ENCODE measurements at places on chromosomes 7 and 10.

GRCh38 chr10:132109341-132110110 is 43.8 kb downstream of the JAKMIP3 start:
- no peak for DNase-seq

DNA sequence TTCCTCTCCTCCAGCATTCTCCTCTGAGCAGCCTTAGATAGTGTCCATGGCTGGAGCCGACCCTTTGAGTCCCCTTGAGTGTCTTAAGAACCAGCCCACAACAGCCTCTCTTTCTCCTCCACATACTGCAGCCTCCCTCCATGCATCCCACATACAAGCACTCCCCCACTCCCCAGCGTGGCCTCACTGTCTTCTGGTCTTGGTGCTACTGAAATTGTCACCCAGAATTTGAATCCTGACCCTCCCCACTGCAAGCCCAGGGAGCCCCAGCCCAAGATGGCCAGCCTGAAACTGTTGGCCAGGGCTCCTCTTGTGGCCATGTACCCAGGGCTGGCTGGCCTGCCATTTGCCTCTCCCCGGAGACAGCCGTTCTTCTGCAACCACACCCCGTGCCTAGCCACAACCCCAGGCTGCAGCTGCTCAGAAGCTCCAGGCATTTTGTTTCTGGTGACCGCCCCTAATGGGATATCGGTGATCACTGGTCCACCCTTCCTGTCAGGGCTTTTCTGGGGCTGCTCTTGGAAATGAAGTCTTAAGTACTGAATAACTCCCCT is 18.8 kb upstream of the SH2D4B start:
- no peak for DNase-seq

GRCh38 chr10:132373241-132373955 is 23.6 kb upstream of the PWWP2B start:
- DNase-seq, result no peak

DNA sequence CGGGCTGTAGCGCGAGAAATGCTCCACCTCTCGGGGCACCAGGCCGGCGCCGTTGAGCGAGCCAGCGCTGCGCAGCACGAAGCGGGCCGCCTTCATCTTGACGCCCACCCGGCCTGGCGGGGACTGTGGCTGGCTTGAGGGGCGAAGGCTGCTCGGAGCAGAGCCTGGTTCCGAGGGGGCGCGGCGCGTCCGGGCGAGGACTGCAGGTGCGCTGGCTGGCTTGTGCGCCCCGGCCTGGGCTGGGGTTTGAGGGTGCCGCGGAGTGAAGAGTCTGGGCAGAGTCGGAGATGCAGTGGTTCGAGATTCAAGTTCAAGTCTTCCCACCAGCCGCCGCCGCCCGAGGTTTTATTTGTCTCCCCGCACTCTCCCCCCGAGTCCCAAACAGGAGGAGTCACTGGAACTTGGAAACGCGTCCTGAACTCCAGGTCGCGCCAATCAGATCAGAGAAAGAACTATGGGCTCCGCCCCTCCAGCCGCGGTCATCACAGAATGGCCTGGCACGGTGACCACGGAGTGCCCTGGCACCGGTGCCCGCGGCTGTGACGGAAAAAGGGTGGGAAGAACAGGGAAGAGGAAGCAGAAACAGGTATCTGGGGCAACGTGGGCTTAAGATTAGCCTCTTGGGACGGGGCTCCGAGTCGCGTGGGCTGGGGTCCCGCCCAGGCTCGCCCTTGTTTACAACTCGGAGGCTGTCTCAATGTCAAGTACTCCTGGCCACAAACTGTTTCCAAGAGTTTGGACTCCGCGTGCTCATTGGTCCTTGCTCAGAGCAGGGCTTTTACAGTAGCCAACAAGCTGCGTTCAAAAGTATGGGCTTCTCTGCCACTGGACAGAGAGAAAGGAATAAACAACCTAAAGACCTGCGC is at the start of gene PDK4:
TSS of gene PDK4 (minus strand) at position 319 of the 866 bp plus-strand sequence. CDS start at position 96, 223 bp downstream.
- peak; percentile 86 for DNase-seq

GRCh38 chr10:84176351-84176750 is 2.8 kb downstream of the GPR15LG start:
- no peak for DNase-seq

DNA sequence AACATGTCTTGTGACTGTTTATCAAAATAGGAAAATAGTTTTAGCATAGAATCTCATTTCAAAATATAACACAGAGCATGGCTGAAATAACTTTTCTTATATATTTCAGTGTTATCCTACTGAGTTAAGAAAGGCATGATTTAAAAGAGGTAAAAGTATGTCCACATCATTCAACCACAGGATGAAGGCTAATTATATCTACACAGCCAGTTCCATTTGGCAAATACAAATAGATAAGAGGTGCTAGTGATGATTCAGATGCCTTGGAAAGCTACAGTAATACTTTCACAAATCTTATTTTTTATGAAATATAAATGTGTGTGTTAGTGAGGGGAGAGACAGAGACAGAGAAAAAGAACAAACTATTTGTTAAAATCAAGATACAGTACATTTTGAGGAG is 42.9 kb upstream of the PCDH15 start:
- DNase-seq, result no peak

GRCh38 chr7:50591098-50591479 is 25.9 kb upstream of the DDC start:
- no peak for DNase-seq

DNA sequence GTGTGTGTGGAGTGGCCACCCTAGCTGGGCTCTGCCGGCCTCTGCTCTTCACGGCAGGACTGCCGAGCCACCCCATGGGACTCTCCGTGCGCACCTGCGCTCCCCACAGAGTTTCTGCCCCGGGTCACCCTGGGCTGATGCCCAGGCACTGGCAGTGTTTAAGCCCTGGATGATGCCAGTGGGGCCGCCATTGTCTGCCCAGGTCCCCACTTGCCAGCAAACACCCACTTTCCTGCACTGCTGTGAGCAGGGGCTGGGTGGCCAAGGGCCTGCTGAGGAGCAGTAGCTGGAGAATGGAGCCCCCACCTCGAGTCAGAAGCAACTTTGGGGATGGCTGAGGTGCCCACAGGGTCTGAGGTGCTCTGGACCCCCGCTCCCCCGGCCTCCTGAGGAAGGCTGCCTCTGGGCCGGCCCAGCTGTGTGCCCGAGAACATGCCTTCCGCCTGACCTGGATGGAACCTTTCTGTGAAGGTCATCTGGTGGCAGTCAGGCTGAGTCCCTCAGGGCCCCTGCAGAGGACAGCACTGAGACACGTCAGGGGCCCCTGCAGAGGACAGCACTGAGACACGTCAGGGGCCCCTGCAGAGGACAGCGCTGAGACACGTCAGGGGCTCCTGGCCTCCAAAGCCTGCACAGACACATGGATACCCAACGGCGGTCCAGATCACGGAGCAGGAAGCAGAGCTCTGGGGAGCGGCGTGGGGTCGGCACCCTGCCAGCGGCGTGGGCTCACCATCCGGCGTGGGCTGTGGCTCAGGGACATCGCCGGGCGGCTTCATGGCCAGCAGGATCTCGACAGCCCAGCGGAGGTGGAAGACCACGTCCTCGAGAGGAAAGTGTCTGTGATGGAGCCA is 62.0 kb downstream of the CFAP46 start:
- DNase-seq, result no peak

DNA sequence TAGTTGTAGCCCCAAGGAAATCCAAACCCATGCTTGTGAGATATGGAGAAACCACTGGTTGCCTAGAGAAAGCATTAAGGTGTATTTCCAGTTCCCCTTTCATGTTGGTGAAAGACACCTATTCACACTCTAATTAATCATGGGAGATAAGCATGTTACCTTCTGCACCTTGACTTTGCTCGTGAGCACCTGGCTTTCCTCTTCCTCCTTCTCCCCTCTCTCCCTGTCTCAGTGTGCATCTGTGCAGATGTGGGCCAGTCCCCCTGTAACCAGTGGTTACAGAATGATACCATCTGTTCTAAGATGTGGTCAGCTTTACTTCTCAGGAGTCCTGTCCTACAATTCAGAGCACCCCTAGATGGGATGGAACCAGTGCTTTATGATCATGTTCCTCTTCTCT is 160.6 kb downstream of the LCOR start:
- DNase-seq, result no peak

GRCh38 chr10:91598211-91598977 is 34.5 kb downstream of the PPP1R3C start:
- DNase-seq, result peak; percentile 88

GRCh38 chr10:52465202-52465601 is 151.1 kb downstream of the DKK1 start:
- no peak for DNase-seq

DNA sequence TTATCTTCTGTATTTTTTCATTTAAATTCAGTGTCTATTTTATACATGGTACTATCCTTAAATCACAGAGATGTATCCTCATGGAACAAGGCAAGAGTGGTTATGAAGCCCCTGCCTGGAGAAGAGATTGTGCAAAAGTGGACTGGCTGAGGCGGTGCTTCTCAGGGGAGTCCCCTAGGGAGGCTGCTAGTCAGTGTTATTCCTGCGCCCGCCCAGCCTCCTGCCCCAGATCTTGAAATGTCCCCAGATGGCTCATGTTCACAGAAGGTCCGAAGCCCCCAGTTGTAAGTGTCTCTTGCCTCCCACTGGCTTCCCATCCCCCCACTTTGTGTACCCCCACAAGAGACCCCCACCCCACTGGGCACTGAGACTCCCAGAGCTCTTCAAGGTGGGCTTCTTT is 366.9 kb downstream of the TNS3 start:
- DNase-seq, result no peak

DNA sequence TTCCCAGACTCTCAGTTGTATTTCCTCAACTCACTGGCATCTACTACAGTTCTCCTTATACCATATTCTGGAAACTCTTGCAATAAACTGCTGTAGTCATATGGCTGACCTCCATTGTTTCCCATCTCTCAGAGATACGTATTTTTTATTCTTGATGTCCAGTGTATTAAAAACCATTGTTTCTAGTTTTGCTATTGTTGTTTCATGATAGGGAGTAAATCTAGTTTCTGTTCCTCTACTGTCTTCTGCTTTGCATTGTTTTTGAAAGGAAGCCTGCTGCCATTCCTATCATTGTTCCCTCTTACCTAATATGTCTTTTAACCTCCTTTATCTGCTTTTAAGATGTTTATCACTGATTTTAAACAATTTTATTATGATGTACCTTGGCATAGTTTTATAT is 255.0 kb downstream of the ADK start:
- DNase-seq, result no peak

DNA sequence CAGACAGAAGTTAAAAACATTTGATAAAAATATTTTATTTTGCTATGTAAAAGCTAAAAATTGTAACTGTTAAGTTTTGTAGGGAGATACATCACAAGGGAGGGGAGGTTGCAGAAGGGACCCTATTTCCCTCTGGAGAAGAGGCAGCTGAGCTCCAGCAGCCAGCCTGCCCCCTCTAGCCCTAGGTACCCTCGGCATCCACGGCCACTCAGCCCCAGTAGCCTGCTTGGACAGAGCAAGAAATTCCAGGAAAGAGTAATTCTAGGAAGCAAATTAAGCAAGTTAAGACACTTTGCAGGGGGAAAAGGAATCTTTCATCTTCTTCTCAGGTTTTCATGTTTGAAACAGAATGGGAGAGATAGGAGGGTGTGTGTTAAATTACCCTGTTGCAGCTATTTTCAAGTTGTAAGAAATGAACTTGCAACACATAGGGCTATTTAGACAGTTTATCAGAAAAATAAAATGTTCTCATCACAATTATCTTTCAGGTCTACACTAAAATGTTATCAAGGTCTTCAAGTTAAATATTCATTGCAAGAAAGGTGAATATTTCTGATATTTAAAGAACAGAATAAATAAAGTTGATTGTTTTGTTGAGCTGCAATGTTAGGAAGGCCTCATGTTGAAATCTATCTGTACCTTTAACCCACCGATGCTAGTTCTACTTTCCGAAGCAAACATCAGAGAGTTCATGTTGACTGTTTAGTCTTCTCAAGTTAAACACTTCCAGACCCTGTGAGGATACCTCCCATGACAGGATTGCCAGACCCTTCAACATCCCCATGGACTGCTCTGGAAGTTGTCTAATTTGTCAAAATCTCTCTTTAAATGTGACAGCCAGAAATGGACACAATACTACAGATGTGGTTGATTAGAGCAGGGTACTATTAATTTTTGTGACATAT is 5.5 kb downstream of the SGCE start:
- no peak for DNase-seq

DNA sequence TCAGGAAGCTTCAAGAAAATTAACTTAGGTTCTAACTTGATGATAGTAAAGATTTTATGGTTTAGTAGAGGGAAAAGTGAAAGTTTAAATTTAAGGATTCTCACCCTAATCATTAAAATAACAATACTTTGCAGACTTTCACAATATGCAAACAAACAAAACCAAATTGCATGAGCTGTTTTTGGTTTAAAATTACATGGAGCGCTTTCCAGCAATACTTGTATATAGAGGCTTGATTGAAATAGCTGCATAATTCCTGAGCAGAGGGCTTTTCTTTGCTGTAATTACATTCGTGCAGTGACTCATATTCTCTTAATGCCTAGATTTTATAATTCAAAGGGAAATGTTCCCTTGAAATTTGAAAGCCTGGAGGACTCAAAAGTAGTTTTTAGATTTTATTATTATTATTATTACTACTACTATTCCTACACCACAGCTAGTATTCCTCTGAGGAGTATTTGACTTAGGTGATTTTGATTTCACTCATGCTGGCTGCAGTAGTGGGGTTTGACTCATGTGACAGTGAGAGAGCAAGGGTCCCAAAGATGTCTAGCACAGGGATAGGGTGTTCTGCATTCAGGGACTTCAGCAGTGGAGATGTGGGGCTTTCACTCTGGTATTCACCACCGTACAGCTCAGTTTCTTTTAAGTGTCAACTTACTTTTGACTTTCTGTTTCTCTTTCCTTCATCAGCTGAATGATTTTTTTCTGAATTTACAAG is 138.1 kb downstream of the ADAM22 start:
- DNase-seq, result no peak

- DNase-seq, result peak; percentile 87
Observed at GRCh38 chr7:87359366-87359765, 13.9 kb downstream of the CROT start.

DNA sequence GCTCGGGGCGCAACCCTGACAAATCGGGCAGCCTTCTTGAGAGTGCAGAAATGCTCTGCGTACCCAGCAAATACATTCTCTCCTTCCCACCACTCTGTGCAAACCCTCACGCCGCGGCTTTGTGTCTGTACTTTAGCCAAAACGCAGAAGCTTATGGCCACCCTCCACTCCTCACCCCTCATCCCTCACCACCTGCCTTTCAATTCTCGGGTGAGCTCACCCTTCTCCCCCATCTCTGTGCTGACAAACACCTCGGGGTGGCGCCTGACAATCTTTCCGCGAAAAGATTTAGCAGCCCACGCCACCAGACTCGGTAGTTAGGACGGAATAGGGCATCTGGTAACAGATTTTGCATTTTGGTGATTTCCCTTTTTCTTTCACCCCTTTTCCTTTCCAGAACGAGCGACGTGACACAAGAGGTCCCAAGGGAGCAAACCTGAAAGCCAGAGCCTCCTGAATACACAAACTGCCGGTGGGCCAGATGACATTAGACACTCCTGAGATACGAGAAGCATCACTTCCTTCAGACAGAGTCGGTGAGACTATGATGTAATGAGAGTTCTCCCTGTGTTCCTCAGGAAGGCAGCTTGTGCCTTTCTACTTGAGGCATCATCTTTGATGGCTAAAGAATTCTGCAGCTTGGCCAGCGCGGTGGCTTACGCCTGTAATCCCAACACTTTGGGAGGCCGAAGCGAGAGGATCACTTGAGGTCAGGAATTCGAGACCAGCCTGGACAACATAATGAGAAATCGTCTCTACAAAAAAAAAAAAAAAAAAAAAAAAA is 671 bp upstream of the ATAD1 start:
- DNase-seq, result peak; percentile 43
